ENCODE measurements at places on chromosomes 1 and 21.

DNA sequence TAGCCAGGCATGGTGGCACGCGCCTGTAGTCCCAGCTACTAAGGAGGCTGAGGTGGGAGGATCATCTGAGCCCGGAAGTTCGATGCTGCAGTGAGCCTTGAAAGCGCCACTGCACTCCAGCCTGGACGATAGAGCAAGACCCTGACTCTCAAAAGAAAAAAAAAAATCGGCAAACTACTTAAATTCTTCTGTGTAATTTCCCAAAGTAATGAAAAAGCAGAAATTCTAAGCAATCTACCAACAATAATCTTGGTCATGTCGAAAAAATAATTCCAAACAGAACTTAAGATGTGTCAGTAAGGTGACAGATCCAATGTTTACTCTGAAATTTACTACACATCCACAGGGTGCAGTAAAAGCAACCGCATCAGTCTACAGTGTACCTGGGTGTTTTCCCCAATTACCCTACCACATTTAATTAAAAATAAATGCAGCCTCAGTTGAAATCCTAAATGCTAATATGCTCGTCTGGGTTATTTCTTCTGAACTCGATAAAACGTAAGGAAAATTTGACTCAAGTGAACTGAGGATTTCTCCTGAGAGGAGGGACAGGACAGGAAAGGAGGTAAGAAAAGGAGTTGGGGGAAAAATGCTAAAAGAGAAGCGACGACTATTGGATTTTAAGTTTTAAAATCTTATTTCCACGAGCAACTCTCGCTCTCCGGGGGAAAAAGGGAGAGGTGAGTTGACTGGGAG lies 801 bp downstream of the EPRS1 start:
- H3K4me1 ChIP-seq: peaks cover 19% of the 10 kb centered on the region
- peak overlapping the region; percentile 99 for H3K4me3 ChIP-seq
- DNase-seq: no peak
- peak overlapping the region; percentile 82 for H3K27ac ChIP-seq
- peaks cover 2% of the 10 kb centered on the region for H3K36me3 ChIP-seq
- no peaks in the 10 kb centered on the region for H3K27me3 ChIP-seq

DNA sequence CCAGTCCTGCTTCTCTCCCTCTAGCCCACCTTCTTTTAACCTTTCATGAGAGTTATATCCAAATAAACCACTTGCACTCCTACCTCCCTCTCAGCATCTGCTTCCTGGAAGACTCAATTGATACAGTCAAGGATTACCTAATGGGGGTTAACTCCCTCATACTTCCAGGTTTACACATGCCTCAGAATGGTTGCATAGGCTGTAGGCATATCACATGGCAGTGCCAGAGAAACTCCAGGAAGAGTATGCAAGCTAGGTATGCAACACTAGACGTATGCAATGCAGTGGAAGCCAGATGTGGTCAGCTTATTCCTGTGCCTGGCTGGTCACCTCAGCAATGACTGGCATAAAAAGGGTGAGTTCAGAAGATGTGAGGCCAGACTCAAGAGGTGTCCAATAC lies 32.7 kb upstream of the VANGL1 start:
- H3K36me3 ChIP-seq: no peaks in the 10 kb centered on the region

DNA sequence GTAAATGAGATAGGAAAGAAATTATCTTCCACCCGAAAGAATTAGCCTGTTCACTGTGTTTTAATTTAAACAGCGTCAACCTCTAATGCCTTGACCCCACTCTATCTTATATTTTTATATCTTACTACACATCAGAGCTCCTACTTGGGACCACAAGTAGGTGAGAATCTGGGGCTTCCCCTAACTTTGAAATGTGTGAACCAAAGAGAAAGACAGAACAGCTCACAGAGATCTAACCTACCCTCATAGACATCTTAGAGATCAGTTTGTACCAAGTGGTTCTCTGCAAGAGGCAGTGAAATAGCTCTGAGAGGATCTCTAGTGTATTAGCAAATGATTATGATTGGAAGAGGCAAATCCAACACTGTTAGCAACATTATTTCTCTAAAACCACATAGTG lies 31.0 kb upstream of the IFI16 start:
- H3K27ac ChIP-seq: no peak overlapping the region
- H3K27me3 ChIP-seq: no peaks in the 10 kb centered on the region
- no peak overlapping the region for H3K4me3 ChIP-seq
- H3K4me1 ChIP-seq: no peaks in the 10 kb centered on the region
- no peak for DNase-seq

- H3K27ac ChIP-seq: no peak overlapping the region
- H3K27me3 ChIP-seq: no peaks in the 10 kb centered on the region
- no peak overlapping the region for H3K4me3 ChIP-seq
- H3K4me1 ChIP-seq: no peaks in the 10 kb centered on the region
- no peak for DNase-seq
Measured at GRCh38 chr1:62589321-62589720, 8.0 kb upstream of the ANGPTL3 start.

- no peaks in the 10 kb centered on the region for H3K36me3 ChIP-seq
- no peaks in the 10 kb centered on the region for H3K27me3 ChIP-seq
- H3K4me3 ChIP-seq: no peak overlapping the region
- no peak for DNase-seq
- H3K4me1 ChIP-seq: no peaks in the 10 kb centered on the region
Measured at GRCh38 chr1:83574791-83575190, 424.1 kb downstream of the TTLL7 start.

DNA sequence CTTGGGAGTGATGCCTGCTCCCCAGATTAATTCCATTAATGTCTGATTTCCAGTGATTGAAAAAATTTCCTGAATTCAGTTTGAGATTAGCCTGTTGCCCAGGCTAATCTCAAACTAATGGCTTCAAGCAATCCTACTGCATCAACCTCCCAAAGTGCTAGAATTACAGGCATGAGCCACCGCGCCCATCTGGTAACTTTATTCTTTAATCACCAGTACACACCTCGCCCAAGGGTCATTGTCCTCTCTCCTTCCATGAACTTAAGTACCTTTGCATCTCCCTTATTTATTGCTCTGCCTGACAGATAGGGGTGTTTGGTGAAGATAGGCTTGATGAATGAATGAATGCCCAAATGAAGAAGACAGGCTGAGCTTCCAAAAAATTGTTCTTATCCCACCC lies 366.5 kb downstream of the SIPA1L2 start:
- no peak for DNase-seq
- peaks cover 16% of the 10 kb centered on the region for H3K27me3 ChIP-seq
- H3K27ac ChIP-seq: no peak overlapping the region
- no peaks in the 10 kb centered on the region for H3K36me3 ChIP-seq
- H3K4me1 ChIP-seq: no peaks in the 10 kb centered on the region

DNA sequence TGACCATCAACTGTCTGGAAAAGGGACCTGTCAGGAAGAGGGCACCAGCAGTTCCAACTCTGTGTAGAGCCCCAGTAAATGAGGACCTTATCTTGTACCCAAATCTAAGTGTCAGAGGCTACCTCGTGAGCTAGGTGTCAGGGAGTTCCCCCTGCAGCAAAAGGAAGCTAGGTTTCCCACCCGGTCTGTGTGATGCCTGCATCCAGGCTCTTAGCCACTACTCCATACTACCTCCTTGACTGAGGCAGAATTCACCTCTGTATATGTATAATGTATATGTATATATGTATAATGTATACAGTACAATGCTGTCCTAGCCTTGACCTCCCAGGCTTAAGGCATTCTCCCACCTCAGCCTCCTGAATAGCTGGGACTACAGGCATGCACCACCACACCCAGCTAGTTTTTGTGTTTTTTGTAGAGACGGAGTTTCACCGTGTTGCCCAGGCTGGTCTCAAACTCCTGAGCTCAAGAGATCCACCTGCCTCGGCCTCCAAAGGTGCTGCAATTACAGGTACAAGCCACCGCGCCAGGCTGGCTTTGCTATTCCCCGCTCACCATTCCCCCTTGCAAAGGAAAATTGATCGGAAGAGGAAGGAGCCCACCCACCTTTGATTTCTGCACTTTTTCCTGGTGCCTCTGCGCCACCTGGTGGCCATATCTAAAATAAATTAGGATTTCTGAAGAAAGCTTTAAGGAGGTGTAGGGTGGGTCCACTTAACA lies 15.7 kb upstream of the LUZP1 start:
- peak; percentile 32 for DNase-seq
- H3K4me3 ChIP-seq: peak overlapping the region; percentile 26
- H3K27ac ChIP-seq: no peak overlapping the region
- H3K4me1 ChIP-seq: peaks cover 11% of the 10 kb centered on the region
- no peaks in the 10 kb centered on the region for H3K27me3 ChIP-seq

- no peaks in the 10 kb centered on the region for H3K36me3 ChIP-seq
- H3K27me3 ChIP-seq: no peaks in the 10 kb centered on the region
Measured at GRCh38 chr1:66396212-66396890, 137.6 kb upstream of the SGIP1 start.

GRCh38 chr1:28136169-28136921 lies 40.1 kb downstream of the PTAFR start:
- no peaks in the 10 kb centered on the region for H3K27me3 ChIP-seq
- H3K27ac ChIP-seq: no peak overlapping the region
- DNase-seq: no peak
- no peaks in the 10 kb centered on the region for H3K4me1 ChIP-seq

DNA sequence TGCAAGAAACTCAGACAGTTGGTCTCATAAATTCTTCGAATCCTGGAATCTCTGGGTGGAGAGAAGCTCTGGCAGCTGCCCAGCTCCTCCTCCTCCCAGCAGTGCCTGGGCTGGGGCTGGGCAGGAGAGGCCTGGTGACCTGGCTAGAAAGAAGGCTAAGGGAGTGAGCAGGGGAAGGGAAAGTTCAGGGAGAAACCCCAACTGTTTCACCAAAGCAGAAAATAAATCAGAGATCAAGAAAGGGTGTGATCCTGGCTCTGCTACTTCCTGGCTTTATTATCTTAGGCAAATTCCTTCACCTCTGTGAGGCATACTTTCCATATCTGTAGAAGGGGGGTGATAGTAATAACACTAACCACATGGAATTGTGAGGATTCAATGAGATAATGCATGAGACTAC lies 8.8 kb upstream of the COL16A1 start:
- H3K27me3 ChIP-seq: peaks cover 32% of the 10 kb centered on the region
- H3K36me3 ChIP-seq: no peaks in the 10 kb centered on the region
- no peak overlapping the region for H3K27ac ChIP-seq
- H3K4me1 ChIP-seq: peaks cover 21% of the 10 kb centered on the region

- DNase-seq: no peak
- H3K36me3 ChIP-seq: no peaks in the 10 kb centered on the region
- no peaks in the 10 kb centered on the region for H3K27me3 ChIP-seq
- H3K4me3 ChIP-seq: no peak overlapping the region
Measured at GRCh38 chr21:39121600-39122355, 61.5 kb downstream of the PSMG1 start.

GRCh38 chr1:214002472-214002871 lies 14.7 kb downstream of the PROX1 start:
- H3K27ac ChIP-seq: no peak overlapping the region
- no peak overlapping the region for H3K4me3 ChIP-seq
- DNase-seq: no peak
- no peaks in the 10 kb centered on the region for H3K4me1 ChIP-seq
- no peaks in the 10 kb centered on the region for H3K27me3 ChIP-seq

GRCh38 chr1:57411262-57411661 lies 12.6 kb downstream of the DAB1 start:
- no peak overlapping the region for H3K4me3 ChIP-seq
- no peak for DNase-seq
- no peaks in the 10 kb centered on the region for H3K36me3 ChIP-seq
- H3K27ac ChIP-seq: no peak overlapping the region

- no peak overlapping the region for H3K4me3 ChIP-seq
- H3K36me3 ChIP-seq: no peaks in the 10 kb centered on the region
- H3K27me3 ChIP-seq: peaks cover 2% of the 10 kb centered on the region
- no peaks in the 10 kb centered on the region for H3K4me1 ChIP-seq
- H3K27ac ChIP-seq: no peak overlapping the region
Measured at GRCh38 chr1:31587720-31588423, 11.6 kb downstream of the TINAGL1 start.

DNA sequence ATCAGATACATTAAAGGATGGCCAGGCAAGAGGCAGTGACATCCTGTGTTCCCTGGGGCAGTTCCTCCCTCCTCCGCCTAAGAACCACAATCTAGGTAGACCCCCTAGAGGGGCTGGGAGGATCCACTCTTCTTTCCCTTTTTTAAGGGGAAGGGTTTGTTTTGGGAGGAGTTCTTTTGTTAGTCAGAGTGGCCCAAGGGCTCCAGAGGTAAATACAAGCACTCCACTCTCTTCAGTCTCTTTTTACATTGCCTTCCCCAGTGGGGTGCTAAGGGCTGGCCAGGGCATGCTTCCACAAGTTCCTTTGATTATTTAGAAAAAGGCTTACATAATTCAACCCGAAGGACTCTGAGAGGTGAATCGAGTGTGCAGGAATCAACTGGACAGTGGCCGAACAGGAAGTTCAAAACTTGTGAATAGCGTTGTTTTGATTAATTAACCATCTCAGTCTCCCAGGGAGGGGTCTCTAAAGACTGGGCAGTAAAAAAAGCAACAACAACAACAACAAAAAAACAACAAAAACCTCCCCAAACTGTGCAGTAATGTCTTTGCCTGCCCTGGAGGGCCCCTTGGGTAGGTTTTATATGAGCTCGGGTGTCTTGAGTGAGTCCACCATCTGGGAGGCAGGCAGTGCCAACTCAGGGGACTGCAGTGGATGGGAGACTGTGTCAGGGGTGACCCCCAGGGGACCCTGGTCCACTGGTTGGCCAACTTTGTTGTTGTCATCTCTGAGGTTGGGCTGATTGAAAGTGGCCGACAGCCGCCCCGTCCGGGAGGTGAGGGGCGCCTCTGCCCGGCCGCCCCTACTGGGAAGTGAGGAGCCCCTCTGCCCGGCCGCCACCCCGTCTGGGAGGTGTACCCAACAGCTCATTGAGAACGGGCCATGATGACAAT lies 33.2 kb upstream of the ENO1 start:
- peaks cover 6% of the 10 kb centered on the region for H3K27me3 ChIP-seq
- no peaks in the 10 kb centered on the region for H3K36me3 ChIP-seq
- H3K27ac ChIP-seq: no peak overlapping the region
- no peak overlapping the region for H3K4me3 ChIP-seq

Measured in CD4-positive, alpha-beta T cell (primary cell).